Fibroblast of skin of right biceps (primary cell): ENCODE measurements at places on chromosomes 1 and 21.
A peak's percentile ranks its signal among the peaks of the same experiment; 100 is the strongest.

GRCh38 chr1:214698559-214698958 is 95.6 kb downstream of the CENPF start:
- DNase-seq: peak; percentile 67

- DNase-seq: no peak
Observed at GRCh38 chr1:152886758-152887409, 8.8 kb downstream of the SMCP start.

DNA sequence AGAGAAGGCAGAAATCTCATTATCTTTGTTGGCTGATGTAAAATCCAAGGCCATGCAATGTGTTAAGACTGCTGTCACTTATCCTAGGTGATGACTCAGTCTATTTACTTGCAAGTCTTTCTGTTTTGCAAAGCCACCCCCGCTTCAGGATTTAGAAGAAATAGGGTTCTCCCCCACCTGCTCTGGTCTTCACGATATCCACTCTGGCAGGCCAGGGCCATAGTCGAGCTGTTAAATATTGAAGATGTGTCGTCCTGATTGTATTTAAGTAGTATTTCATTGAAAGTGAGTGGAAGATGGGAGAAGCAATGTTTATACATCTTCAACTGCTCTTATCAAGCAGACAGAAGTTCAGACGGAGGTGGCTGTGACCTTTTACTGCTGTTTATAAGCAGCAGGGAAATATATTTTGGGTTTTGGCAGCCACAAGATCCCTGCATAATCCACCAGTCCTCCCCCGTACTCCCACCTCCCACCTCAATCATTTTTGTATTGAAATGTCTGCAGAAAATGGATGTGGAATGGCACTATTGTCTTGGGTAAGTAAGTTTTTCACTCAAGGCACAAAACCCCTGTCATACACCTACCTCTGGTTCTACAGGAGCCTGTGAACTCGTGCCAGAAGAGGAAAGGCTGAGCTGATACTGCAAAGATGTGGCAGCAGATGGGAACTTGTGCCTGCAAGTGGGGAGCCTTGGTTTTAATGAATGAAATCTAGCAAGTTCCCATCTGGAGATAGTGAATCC is 117.4 kb downstream of the MRPS6 start:
- DNase-seq: no peak

GRCh38 chr1:231053493-231054162 is 13.6 kb upstream of the FAM89A start:
- DNase-seq: peak; percentile 74

DNA sequence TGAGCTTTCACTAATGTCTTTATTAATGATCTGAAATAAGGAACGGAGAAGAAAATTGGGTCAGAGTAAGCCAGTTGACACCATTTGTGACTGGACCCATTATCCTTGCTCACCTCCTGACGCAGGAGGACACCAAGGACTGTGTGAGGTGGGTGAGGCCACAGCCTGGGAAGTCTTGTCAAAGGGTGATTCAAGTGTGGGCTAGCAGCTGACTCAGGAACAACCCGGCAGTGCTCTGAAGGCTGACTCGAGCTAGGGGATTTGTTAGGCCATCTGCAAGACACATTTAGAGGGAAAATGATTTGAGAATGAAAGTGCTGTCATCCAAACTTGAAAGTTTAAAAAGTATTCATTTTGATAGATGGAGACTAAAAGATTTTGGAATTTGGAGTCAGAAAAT is 21.2 kb downstream of the PRRX1 start:
- peak; percentile 89 for DNase-seq

- DNase-seq: peak; percentile 49
Observed at GRCh38 chr21:17925000-17925610, 105.9 kb upstream of the C21orf91 start.

- DNase-seq: no peak
Observed at GRCh38 chr1:25899792-25900191, 6.4 kb downstream of the STMN1 start.

DNA sequence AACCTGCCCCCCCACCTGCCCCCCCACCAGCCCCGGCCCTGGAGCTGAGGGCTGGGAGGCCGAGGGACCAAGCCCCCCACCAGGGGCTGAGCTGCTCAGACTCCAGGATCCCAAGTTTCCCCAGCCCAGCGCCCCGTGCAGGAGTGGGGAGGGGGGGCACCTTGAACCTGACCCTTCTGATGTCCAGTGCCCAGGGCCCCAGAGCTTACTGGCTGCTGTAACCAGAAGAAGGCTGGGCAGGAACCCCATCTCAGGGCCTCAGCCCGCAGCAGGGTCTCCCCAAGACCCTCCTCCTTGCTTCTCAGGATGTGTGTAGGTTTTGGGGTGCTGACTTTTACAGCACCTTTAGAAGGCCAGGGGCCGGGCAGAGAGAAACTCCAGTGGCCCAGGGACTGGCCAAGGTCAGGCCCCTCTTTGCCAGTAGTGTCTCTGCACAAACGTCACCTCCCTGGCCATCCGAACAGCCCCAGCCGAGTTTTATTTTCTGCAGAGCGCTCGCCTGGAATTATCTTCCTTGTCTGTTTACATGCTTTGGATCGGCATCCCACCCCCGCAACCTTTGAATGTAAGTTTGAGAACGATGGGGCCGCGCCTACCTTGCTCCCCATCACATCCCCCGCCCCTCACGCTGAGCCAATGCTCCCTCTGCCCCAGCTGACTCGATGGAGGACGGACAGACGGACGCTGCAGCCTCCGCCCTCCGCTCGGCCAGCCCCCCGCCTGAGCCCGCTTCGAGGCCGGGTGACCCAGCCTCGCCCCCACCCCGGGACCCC is 70.1 kb upstream of the CASZ1 start:
- DNase-seq: no peak

GRCh38 chr1:230210981-230211336 is 143.9 kb downstream of the GALNT2 start:
- no peak for DNase-seq

GRCh38 chr1:116288201-116288598 is 84.8 kb upstream of the ATP1A1 start:
- DNase-seq: no peak

DNA sequence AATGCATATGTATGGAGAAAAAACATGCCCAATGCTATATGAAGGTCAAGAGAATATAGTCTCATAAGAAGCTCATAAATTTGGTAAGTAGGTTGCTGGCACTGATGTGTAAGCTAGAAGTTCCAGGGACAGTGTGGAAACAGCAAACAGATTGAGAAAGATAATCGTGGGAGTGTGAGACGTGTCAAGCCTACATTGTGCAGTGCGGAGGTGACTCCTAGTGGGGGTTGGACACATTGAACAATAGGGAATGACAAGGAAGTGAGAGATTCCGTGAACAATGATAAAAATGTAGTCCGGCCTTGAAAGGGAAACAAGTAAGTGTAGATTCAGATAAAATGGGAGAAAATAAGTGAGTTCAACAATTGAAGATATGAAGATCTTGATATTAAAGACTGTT is 788.4 kb upstream of the PRMT6 start:
- peak; percentile 50 for DNase-seq
